Mammary epithelial cell (primary cell): ENCODE measurements at places on chromosomes 5 and 9. TPM values are rescaled to one million over a fixed set of nuclear protein-coding genes. Genes with fewer than 3 reads are reported as not detected.

The CCIN gene
- not detected in 2 replicates for total RNA-seq

The COL27A1 gene
- 8.7 TPM for total RNA-seq

The DNAH5 gene
- 1.5 TPM for total RNA-seq

The FAM13B gene
- 24.7 TPM for total RNA-seq

The DIRAS2 gene
- total RNA-seq, result not detected in 2 replicates

The NTNG2 gene
- 1.5 and 2.0 TPM in 2 replicates for total RNA-seq

The CIZ1 gene
- 36.0 TPM for total RNA-seq

The EXOC3 gene
- total RNA-seq, result 19.5 TPM
